Activated naive CD4-positive, alpha-beta T cell treated with anti-CD3 and anti-CD28 coated beads, Interleukin-2, amount 50 U/mL, for 72 hours (primary cell): ENCODE measurements at places on chromosomes 5 and 9. TPM values are rescaled to one million over a fixed set of nuclear protein-coding genes. Genes with fewer than 3 reads are reported as not detected.
A peak's percentile ranks its signal among the peaks of the same experiment; 100 is the strongest.

Gene NPDC1
- 34.2 TPM for total RNA-seq

- no peak for DNase-seq
These were observed 100.4 kb downstream of the PDE4D start for GRCh38 chr5:59792983-59793585.

DNA sequence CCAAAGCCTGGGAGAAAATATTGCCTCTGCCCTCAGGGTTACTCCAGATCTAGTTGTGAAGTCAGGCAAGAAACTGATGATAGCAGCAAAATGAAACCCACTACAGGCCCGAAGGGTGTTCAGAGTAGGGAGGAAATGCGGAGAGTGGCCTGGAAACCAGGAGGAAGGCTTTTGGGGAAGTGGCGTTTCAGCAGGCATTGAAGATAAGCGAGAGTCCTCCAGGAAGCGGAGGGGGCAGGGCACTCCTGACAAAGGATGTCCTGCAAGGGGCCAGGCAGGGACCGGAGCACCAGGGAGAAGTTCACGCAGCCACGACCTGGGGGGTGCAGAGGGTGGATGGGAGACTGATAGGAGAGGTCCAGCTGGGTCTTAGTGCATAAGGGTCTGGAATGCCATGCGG lies 7.8 kb upstream of the FOXI1 start:
- no peak for DNase-seq

Gene DMRT2
- total RNA-seq: not detected

DNA sequence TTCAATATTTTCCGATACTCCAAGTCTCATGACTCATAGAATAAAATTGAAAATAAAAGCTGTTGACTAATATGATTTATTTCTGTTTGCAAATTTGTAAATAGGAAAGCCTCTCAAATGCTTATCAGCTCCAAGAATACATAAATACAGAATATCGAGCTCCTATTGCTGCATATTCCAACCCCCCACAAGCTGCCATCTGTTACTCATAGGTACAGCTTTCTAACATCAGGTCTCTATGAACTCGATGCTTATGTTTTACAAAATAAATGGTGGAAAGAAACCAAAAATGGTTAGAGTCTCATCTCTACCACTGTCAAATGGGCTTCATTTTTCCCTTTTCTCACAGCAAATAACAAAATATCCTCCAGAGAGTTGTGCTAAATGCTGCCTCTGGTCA lies 631.6 kb upstream of the CDH18 start:
- no peak for DNase-seq

DNA sequence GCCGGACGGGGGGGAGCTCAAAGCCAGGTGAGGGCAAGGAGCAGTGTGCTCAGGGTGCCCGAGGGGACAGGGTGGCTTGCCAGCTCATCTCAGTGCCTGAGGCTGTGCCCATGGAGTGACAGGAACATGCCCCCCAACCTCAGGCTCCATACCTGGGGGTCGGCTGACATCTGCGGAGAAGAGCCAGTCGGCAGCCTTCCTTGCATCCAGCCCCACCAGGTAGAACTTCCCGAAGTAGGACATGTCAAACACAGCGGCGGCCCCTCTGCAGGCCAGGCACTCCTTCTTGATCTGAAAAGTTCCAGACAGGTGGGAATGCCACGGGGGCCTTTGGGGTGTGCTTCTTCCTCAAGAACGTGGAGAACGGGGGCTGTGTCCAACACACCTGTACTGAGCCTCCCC lies 42.1 kb downstream of the SARDH start:
- no peak for DNase-seq

GRCh38 chr5:144352732-144353317 lies 182.2 kb downstream of the KCTD16 start:
- DNase-seq: no peak

DNA sequence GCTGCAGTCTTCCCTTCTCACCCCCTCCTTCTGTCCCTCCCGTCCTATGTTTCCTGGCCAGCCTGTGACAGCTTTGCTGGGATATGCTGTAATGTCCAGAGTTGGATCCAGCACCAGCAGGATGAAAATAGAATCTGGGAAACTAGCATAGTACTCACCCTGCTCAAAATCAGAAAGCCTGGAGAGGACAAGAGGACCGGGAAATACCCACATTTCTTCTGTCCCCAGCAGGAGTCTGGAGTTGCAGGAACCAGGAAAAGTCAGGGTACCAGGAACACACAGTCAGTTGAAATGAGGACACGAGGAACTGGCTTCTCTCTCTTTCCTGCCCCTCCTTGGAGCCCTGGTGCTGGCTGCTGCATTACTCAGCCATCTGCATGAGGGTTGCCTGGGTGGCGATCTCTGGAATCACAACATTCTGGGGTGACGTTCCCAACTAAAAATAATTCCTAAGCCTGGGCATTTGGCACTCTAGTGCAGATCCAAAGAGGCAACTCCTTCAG lies 59.6 kb upstream of the NFIL3 start:
- DNase-seq: no peak

Gene GDA
- total RNA-seq: not detected

Gene CDH6
- total RNA-seq: not detected

DNA sequence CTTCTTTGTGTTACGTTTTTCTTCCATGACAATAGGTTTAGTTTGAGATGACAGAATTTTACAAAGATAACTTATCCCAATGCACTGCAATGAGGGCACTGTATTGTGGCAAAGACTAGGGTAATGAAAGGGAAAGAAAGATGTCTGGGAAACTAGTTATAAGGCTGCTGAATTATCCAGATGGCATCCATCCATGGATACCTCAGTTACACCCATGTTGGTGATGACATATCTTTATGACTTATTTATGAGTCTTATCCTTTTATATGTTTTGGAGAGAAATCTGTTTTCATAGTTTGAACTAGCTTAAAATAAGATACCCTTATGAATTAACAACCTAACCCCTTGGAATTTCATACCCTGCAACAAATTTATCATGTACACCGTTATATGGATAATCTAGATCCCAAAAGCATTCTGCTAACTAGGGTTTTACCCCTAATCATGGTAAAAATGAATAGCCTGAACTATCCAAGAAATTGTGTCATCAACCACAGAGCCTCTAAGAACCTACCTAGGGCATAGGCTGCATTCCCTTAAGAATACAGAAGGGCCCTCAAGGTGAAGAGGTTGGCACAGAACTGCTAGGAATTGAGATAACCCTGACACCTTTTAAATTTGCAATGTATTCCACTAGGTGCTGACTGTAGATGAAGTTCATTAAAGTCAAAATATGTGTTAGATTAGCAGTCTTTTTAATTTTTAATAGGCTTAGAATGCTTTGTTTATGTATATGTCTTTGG lies 49.5 kb upstream of the RORB start:
- no peak for DNase-seq

- DNase-seq: no peak
These were observed 287.6 kb downstream of the KDM4C start for GRCh38 chr9:7045361-7045760.

Gene IFNA2
- total RNA-seq: not detected

Gene CAPSL
- 1.1 TPM for total RNA-seq

GRCh38 chr9:89464300-89464901 lies 33.5 kb downstream of the SEMA4D start:
- DNase-seq: no peak

Gene IFNA5
- not detected for total RNA-seq

DNA sequence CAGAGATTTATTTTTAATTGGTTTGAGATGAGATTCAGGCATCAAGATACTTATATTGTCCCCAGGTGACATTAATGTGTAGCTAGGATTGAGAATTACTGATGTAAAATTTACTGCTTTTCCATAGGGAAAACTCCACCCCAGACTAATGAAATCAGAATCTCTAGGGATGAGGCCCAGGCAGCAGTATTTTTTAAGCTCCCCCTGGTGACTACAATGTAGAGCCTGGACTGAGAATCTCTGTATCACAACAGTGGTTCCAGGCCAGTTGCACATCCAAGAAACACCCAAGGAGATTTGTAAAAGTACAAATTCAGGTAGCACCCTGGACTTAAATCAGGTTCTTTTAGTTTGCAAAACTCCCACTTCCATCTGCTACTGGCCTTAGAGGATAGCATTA lies 185.7 kb downstream of the MARCHF11 start:
- no peak for DNase-seq

GRCh38 chr5:143892271-143892670 lies 80.3 kb downstream of the HMHB1 start:
- DNase-seq: no peak

DNA sequence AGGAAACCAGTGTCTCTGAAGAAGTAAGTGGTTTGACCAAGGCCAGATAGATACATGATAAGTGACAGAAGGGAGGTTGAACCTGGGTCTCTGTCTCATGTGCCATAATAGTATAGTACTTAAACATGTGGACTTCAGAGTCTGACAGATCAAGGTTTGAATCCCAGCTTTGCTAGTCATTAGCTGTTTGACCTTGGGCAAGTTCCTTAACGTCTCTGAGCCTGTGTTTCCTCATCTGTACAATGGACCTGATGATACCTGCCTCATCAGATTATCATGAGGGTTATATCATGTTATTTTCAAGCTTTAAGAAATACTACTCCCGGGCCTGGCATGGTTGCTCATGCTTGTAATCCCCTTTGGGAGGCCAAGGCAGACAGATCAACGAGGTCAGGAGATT lies 24.9 kb downstream of the FUBP3 start:
- no peak for DNase-seq

Gene NUTM2F
- not detected for total RNA-seq

- peak; percentile 68 for DNase-seq
These were observed 13.7 kb downstream of the GLRX start for GRCh38 chr5:95808686-95809413.

- DNase-seq: no peak
These were observed 124.6 kb upstream of the BOD1 start for GRCh38 chr5:173741087-173741486.

- no peak for DNase-seq
These were observed 6.2 kb downstream of the CCDC125 start for GRCh38 chr5:69326365-69326764.

Gene ADRA1B
- not detected for total RNA-seq

- DNase-seq: no peak
These were observed 7.8 kb upstream of the LMX1B start for GRCh38 chr9:126605792-126606482.

GRCh38 chr5:14810928-14811572 lies 60.5 kb downstream of the ANKH start:
- DNase-seq: no peak

Gene BHMT2
- total RNA-seq: not detected

DNA sequence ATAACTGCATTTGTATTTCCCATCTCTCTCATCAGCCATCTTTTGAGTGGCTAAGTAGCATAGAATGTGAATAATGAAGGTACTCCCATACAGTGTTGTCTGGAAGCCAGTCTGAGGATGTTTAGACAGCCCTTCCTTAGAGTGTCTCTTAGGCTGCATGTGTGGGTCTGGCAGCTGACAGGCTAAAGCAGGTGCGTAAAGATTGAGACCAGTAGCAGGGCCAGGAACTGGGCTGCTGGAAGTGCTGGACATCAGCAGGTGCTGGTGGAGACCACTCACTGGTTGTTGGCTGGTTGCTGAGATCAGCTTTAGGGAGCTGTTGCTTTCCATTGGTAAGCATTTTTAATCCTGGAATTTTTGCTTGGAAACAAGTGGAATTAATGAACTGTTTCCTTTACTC lies 197.5 kb downstream of the PCSK5 start:
- DNase-seq: no peak

DNA sequence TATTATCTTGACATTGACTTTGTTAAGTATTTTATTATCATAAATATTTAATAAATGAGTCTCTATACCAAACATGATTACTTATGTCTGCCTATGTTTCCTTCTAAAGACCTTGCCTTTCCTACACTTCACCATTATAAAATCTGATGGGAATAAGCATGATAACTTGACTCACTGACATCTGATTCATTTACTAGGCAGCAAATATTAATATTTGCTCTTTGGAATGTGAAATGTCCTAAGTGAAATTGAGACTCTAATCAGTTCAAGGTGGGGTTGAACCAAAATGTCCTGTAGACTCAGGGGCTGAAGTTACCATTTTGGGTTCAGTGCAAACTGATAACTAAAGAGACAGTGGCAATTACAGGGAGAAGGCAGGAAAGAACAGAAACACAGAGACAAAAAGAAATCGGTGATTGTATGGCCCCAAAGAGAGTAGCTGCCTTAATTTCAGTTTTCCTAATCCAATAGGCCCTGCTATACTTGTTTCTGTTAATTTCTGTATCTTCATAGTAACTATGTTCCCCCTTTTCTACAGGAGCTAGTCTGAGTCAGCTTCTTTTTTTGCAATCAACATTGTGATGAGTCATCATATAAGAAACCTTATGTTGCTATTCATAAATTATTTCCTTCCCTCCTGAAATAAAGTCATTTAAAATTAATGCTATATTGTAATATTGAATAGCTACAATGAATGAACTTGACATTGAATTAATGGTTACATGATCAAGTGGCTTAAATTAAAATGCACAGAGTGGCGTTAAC lies 296.8 kb downstream of the PDE4D start:
- no peak for DNase-seq

- DNase-seq: peak; percentile 30
These were observed 1.4 kb upstream of the HSDL2 start for GRCh38 chr9:112378328-112379176.

DNA sequence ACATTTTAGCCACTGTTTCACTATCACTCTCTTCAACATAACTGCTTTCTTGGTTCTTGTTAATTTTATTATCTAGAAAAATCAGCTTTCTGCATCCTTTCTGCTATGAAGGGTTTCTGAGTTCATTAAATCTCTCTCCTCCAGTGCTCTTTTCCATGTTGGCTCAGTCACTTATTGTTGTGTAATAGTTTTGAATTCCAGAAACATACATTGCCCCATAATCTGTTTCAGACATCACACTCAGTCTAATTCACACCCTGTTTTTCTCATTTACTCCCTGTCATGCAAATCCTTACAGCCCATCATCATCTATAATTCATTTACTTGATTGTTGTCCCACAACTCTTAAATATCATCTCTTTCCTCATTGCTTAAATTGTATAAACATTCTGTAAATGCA lies 176.1 kb upstream of the CDH12 start:
- DNase-seq: no peak

- no peak for DNase-seq
These were observed 9.9 kb downstream of the SH3RF2 start for GRCh38 chr5:145946112-145946861.

Gene PCDHA7
- not detected for total RNA-seq

DNA sequence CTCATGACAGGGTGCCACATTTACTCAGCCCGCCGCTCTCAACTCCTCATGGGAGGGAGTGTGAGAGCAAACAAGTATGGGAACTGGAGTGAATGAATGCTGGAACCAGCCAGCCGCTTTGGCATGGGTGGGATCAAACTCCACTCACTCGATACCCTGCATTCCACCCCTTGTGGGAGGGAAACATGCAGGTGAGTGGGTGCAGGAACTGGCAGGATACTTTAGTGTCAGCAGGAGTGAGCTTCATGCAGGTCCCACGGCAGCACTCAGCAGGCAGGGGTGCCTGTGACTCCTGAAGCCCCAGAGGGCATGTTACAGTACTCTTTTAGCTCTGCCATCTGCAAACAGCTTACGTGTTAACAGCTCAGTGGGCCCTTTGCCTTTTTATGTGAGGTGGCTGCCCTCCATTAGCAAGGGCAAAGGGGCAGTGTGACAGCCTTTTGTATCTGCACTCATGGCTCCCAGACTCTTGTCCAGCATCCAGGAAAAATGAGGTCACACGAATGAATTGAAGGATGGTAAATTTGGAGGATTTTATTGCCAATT lies 433.2 kb upstream of the NMUR2 start:
- no peak for DNase-seq

Gene PCDHA1
- total RNA-seq: not detected
